ENCODE measurements at places on chromosomes 16 and 17.

GRCh38 chr17:28720247-28720996 is 637 bp downstream of the RPL23A start:
- DNase-seq = no peak

DNA sequence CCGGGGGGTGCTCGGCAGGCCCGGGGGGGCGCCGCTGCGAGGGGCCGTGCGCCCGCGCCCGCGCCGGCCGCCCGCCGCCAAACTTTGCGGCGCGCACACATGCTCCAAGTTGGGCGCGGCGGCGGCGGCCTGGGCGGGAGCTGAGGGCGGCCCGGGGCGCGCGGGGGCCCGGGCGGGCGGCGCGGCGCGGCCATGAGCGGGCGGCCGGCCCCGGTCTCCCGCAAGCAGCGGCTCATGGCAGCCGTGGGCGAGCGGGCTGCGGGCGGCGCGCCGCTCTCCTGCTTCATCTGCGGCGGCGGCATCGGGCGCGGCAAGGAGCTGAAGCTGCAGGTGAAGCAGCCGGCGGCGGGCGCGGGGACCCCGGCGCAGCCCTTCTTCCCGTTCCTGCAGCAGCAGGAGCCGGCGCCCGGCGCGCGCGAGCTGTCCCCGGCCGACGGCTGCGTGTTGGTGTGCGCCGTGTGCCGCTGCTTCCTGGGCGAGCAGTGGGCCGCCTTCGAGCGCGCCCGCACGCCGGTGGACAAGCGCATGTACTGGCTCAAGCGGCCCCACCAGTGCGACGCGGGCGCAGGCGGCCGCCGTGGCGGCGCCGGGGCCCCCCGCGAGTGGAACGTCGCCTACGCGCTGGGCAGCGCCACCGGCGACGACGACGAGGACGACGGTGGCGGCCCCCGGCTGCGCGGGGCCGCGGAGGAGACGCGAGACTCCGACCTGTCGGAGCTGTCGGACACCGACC is 57.2 kb upstream of the CIBAR2 start:
- no peak for DNase-seq

DNA sequence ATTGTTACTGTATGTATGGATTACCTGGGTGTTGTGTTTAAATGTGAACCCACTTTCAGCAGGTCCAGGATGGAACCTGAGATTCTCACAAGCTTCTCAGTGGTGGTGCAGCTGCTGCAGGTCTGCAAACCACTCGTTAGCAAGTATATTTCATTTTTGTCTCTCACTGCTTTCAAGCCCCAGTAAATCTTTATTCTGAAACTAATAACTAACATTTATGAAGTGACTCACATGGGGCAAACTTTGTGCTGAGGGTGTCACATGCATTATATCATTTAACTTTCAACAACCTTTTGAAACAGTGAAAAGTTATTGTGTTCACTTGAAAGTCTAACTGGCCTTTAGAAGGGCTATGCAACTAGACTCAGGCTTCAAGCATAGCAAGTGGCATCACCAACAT is 98.9 kb upstream of the DYNLRB2 start:
- no peak for DNase-seq

GRCh38 chr17:70144260-70144846 is 25.0 kb upstream of the KCNJ2 start:
- no peak for DNase-seq

DNA sequence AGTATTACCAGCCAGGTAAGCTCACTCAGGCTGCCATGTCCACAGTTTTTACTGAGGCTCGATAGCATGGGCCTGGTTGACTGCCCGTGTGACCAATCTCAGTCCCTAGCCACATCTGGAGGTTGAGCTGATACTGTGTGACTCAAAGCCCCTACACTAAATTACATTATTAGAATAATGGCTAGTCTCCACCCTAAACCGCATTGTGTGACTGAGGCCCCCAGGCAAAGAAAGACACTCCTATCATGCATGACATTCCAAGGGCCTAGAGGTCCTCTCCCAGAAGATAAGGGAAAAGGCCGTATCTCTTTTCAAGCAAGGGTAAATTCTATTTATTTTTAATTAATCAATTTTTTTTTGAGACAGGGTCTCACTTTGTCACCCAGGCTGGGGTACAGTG is 505.3 kb downstream of the HAPSTR1 start:
- no peak for DNase-seq

GRCh38 chr17:59763861-59764260 is 56.4 kb downstream of the VMP1 start:
- no peak for DNase-seq

- no peak for DNase-seq
Measured at GRCh38 chr16:48687421-48688038, 77.5 kb upstream of the N4BP1 start.

DNA sequence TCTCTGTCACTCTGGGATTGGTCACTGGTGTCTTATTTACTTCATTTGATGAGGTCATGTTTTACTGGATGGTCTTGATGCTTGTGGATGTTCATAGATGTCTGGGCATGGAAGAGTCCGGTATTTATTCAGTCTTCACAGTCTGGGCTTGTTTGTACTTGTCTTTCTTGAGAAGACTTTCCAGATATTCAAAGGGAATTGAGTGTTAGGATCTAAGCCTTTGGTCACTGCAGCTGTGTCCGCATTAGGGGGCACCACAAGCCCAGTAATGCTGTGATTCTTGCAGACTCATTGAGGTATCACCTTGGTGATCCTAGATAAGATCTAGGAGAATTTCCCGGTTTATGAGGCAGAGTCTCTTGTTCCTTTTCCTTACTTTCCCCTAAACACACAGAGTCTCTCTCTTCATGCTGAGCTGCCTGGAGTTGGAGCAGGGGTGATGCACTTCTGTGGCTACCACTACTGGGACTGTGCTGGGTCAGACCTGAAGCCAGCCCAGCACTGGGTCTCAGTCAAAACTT is 214.7 kb downstream of the SPECC1 start:
- no peak for DNase-seq

DNA sequence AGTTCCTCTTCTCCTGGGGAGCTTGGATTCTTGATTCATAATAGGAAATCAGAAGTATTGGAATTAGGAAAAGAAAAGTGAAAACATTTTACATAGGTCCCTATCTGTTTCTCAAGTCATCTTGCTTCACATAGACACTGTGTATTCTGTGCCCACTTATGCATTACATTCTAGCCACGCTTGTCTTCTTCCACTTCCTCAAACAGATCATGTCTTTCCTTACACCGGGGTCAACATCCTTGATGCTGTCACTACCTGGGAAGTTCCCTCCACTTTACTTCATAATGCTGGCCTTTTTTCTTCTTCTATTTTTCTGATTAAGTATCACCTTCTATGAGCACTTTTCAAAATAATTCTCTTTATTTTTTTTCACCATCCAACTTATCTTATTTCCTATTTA is 606.4 kb upstream of the CDH8 start:
- no peak for DNase-seq

GRCh38 chr16:88505405-88506082 is 52.5 kb downstream of the ZFPM1 start:
- DNase-seq = no peak

GRCh38 chr17:77189148-77189547 is 48.4 kb downstream of the SEC14L1 start:
- no peak for DNase-seq

GRCh38 chr17:65684631-65685030 is 123.2 kb upstream of the AXIN2 start:
- no peak for DNase-seq

DNA sequence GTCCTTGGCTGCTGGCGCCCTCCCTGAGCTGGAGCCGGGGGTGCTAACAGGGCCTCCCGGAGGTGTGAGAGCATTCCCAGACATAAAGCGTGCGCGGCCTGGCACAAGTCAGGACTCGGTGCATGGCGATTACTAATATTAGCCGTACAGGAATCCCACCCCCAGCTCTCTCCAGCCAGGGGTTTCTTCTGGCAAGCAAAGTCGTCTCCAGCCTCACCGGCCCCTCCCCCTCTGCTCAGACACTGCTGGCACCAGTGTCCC is 5.0 kb downstream of the CASKIN1 start:
- no peak for DNase-seq

GRCh38 chr16:25585526-25585925 is 106.2 kb upstream of the HS3ST4 start:
- DNase-seq = no peak

DNA sequence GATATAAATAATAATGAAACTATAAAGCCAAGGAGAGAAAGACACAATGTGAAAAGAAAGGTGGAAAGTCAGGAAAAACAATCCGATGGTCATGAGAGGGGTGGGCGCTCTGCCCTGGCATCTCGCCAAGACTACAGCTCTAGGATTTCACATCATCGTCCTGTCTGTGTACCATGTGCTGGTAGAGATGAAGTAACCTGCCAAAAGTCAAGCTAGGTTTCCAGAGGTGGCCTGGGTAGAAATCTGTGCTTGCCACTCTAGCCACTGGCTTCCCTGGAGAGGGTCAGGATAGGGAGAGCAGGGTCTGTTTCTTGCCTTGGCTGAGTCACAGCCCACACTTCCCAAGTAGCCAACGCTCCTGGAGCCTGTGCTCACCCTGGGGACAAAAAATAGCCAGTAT is 31.0 kb upstream of the TRAP1 start:
- DNase-seq = no peak

DNA sequence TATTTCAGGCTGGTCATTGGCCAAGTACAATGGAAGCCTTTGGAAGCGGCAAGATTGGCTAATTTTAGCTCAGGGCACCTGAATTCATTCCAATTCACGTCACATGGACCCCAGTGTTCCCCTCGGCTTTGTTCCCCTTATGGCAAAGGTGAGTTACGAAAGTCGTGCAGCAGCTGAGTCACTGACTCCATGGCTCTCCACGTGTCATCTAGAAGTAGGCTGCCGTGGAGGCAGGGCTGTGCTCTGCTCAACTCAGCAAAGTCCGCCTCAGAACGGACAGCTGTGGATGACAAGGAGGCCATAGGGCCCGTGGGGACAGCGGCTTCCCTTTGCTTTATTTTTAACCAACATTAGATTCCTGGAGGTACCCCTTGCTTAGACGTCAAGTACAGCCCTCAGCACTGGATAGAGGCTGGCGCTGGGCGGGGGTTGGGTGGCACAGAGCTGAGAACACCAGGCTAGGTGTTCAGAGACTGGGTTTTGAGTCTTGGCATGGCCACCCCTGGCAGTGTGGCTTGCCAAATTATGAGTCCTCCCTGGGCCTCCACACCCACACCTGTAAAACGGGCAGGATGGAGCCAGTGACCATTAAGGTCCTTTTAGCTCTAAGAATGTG is 23.6 kb downstream of the ADAD2 start:
- DNase-seq = no peak

GRCh38 chr17:4715063-4715744 is 4.8 kb downstream of the ARRB2 start:
- no peak for DNase-seq

DNA sequence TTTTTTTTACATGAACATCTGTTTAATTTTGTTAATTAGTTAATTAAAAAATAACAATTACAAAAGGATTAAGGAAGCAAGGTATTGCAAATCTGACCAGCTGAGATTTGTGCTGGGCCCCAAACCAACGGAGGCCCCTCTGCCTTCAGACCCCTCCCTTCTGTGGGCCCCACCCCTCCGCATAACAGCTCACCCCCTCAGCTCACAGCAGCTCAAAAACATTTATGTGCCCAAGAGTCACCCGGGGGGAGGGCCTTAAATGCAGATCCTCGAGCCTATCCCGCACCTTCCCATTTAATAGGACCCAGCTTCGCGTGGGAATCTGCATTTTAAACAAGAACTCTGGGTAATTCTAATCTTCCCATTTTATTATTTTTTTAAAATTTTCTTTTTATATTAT is 75.0 kb downstream of the MGAT5B start:
- DNase-seq = no peak

Data from type B pancreatic cell (in vitro differentiated cells).